ENCODE measurements at places on chromosomes 12 and 14.

DNA sequence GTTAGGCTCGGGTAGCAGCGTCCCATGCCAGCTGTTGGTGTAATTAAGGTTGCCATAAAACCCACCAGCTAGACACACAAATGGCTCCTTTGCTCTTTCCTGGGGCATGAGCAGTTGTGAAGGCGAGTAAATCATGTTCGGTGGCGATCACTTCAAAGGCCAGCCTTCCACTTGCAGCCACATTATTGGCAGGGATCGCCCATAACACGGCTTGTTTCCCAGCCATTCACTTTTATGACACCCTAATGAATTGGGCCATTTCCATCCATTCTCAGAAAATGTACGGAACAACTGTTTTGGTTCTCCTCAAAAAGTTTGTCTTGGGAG is 63.4 kb downstream of the BEGAIN start:
- DNase-seq = no peak

DNA sequence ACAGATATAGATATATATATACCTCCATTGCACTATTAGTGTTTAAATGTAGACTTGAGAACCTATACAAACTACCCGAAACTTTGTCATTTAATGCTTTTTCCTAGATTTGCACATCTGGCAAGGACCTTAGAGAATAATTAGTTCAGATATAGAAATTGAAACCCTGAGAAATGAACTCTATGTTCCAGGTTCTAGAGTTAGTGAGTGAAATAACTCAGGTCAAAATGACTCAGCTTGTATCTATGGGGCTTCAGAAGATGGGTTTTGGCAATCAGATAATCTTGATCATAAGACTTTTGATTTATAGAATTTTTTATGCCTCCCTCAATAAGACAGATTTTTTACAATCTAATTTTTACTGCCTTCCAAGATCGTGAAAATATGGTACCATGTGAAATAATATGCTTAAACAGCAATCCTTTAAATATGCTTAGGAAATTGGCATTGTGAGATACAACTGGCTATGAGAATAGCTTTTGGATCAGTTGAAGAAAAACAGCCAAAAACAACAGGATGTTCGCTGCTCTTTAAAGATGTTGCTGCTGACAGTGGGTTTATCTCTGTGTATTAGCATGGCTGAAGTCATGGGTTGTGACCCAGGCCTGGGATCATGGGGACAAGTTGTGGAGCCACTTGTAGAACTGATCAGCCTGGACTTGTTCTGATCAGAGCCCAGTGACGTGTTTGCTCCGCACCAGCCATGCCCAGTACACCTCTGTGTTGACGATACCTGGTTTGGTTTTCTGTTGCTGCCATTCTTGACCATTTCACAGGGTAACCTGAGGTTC is 63.6 kb downstream of the TTLL5 start:
- DNase-seq = no peak

- no peak for DNase-seq
Observed at GRCh38 chr14:80977221-80977620, 21.8 kb downstream of the TSHR start.

DNA sequence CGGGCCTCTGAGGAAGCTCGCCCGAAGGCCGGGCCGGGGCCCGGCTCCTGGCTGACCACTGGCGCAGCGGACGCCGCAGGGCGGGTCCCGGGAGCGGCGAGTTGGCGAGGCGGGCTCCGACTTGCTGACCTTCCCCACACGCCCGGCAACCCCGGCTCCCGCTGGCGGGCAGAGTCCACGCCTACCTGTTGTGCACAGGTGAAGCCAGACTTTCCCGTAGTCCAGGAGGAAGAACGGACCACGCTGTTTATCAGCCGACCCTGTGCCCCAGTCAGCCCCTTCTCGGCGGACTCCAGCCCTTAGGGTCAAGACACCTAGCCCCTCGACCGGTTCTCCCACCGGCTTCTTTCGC is 407 bp downstream of the HEATR5A start:
- DNase-seq = peak; percentile 33

- DNase-seq = no peak
Observed at GRCh38 chr14:33127531-33127930, 188.9 kb downstream of the NPAS3 start.

DNA sequence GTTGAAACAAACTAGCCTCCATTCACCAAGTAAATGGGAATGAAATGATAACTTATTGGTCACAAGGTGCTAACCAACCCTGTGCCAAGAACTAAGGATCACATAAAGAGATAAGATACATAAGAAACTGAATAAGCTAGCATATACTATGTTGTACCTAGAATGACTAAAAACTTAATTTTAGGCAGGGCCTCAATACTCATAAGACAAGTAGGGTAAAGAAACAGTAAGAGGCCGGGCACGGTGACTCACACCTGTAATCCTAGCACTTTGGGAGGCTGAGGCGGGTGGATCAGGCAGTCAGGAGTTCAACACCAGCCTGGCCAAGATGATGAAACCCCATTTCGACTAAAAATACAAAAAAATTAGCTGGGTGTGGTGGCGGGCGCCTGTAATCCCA is 17.7 kb downstream of the GDF11 start:
- DNase-seq = no peak

- no peak for DNase-seq
Observed at GRCh38 chr12:109678719-109679118, 34.9 kb upstream of the FAM222A start.

DNA sequence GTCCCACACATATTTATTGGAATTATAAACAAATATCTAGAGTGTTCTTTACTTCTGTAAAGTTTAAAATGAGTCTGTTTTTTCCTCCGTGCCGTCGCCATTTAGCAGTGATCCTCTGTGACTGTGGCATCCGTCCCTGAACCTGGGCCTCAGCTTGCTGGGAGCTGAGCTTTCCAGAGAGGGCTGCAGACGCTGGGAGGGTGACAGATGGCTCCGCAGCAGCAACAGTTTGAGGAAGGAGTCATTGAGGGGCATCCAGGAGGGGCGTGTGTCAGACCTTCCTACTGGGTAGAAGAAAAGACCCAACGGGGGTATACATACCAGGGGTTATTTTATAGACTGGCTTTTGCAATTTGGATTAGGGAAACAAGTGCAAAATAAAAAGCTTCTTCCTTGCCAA is 47.9 kb downstream of the NEUROD4 start:
- no peak for DNase-seq

GRCh38 chr14:96103560-96104460 is 64.6 kb downstream of the C14orf132 start:
- DNase-seq = no peak

DNA sequence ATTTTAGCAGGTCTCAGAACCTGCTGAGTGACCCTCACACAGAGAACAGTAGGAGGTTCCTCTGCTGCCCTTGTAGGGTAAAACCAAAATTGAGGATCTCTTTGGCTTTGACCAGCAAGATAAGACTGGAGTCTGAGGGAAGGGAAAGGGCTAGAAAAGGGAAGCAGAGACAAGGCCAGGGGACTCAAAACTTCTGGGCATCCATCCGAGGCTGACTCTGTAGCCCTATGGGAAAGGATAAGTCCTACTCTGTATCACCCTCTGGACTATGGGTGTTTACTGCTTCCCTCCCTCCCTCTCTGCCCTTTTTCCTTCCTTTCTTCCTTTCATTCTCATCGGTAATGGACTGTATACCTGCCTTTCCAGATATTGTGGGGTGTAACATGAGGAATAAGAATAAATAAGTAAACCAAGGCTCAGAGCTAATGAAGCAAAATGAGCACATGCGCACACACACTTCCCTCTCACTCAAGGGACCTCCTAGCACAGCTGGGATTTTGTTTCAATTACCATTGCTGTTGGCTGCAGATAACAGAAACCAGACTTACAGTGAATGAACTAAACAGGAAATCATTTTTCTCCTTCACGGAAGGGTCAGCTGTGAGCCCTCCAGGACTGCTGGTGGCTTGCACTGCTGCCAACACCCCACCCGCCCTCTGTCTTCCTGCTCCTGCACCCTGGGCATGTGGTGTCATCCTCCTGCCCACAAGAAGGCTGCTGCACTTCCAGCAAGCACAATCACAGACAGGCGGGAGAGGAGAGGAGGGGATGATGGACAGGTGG is 404.4 kb upstream of the CCDC196 start:
- DNase-seq = no peak

GRCh38 chr14:72663956-72664650 is 229.8 kb downstream of the DPF3 start:
- DNase-seq = no peak

DNA sequence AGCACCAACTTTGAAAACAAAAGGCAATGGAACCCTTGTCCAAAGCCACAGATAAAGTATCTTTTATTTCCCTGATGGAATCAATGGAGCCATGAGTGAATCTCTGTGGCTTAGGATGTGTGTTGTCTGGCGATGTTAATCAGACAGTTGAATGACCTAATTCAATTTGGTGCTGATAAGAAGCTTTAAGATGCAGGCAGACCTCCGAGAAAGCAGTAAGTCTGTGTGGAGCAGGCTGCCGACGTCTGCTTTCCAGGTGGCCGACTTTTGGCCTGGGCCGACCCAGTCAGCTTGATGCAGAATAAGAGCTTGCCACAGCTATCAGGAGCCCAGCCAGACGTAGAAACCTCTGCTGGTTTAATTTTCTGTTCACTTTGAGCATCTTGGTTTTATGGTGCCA is 21.1 kb upstream of the TMEM132C start:
- DNase-seq = no peak

DNA sequence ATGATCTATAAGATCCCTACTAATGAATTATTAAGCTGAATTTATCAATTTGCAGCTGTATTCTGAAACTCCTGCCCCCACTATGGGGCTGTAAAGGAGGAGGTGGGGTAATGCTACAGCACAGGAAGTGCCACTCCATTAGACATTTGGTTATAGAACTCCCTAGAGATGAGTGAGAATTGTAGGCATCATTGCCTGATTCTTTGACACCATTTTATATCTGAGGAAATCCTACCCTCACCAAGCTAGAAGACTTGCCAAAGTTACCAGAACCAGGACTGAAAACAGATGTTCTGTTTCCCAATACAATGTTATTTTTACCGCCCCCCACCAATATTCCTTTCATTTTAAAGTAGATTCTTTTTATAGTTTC is 182.4 kb downstream of the EGLN3 start:
- no peak for DNase-seq

- no peak for DNase-seq
Observed at GRCh38 chr14:49930720-49931119, 37.8 kb downstream of the ARF6 start.

DNA sequence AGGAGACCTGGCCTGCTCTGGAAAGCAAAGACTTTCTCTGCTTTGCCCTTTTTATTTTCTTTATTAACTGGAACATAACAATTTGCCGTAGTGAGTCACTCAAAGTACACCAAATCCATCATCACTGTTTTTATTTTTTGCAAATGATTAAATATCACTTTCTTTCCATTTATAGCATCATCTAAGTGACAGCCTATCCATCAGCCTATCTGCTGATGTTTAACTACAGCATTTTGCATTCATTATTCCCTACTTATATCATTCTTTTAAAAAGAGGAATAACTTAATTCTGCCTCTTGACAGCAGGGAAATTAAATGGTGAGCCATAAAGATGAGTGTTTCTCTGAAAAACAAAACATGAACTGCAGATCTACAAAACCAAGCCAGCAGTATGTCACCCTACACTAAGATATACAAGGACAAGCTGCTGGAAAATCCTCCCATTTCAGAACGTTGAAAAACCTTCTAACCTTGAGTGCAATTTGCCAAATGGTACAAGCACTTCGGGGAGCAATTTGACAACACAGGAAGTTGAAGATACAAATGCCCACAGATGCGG is 821.3 kb upstream of the TMEM132C start:
- DNase-seq = no peak

- DNase-seq = no peak
Observed at GRCh38 chr12:88579161-88579517, 1.1 kb downstream of the KITLG start.

- DNase-seq = no peak
Observed at GRCh38 chr12:52667509-52667908, 12.7 kb downstream of the KRT1 start.

GRCh38 chr14:92986254-92987147 is 63.6 kb downstream of the CHGA start:
- no peak for DNase-seq

- peak; percentile 52 for DNase-seq
Observed at GRCh38 chr14:71320734-71321573, 413.7 kb downstream of the PCNX1 start.

GRCh38 chr14:51738754-51739153 is 87.0 kb downstream of the FRMD6 start:
- peak; percentile 59 for DNase-seq

DNA sequence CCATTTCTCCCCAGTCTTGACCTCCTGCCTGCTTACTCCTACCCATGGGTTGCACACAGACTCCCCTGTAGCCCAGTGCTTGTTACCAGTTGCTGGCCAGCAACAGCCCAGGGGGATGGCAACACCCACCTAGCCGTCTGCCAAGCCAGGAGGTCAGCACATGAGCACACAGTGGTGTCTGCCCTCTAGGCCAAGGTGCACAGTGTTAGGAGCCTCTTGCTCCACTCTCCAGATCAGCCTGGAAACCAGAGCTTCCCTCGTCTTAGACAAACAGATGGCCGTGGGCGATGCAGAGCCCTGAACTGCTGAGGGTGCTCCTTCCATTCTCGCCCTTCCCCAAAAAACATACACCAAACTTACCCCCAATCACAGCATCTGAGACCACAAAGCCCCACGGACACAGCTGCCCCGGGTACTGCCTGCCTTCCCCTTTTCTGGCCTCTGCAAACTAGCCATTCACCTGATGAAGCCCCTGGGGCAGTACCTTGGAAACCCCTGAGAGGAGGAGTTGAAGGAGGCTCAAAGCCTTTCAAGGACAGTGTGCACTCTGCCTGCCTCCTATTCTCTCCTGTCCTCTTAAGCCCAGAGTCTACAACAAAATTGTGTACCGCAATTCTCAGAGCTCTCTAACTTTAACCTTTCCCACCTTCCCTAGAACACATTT is 1.0 kb upstream of the GPD1 start:
- DNase-seq = no peak

DNA sequence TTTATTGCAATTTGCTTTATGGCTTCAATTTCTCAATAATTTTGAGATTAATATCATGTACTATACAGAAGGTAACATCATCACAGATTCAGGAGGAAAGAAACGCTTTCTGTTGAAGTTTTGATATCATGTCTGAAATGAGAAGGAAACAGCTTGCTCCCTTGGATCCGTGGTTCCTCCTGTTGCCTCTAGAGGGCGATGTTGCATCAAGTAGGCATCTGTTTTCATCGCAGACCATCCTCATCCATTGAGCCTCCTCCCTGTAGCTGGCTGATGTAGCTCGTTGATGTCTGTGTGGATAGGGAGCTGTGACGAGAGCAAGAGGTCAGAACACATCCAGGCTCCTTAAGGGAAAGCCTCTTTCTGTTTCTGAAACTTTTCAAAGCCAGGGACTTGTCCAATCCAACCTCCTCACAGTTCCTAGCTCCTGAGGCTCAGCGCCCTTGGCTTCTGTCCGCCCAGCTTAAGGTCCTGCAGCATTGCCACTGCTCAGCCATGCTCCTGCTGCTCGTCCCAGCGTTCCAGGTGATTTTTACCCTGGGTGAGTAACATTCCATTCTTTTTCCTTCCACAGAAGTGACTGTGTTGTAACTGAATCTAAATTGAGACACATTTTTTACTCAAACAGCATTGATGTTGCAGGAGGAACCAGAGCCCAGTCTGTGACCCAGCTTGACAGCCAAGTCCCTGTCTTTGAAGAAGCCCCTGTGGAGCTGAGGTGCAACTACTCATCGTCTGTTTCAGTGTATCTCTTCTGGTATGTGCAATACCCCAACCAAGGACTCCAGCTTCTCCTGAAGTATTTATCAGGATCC is 304.8 kb upstream of the OR4E1 start:
- peak; percentile 59 for DNase-seq

GRCh38 chr12:132248453-132249167 is 80.8 kb downstream of the GALNT9 start:
- no peak for DNase-seq

All from MM.1S (cell line).